Stimulated activated CD8-positive, alpha-beta memory T cell treated with anti-CD3 and anti-CD28 coated beads, Interleukin-7, amount 100 ng/mL, for 4 hours (primary cell): ENCODE measurements at places on chromosomes 1 and 21.

DNA sequence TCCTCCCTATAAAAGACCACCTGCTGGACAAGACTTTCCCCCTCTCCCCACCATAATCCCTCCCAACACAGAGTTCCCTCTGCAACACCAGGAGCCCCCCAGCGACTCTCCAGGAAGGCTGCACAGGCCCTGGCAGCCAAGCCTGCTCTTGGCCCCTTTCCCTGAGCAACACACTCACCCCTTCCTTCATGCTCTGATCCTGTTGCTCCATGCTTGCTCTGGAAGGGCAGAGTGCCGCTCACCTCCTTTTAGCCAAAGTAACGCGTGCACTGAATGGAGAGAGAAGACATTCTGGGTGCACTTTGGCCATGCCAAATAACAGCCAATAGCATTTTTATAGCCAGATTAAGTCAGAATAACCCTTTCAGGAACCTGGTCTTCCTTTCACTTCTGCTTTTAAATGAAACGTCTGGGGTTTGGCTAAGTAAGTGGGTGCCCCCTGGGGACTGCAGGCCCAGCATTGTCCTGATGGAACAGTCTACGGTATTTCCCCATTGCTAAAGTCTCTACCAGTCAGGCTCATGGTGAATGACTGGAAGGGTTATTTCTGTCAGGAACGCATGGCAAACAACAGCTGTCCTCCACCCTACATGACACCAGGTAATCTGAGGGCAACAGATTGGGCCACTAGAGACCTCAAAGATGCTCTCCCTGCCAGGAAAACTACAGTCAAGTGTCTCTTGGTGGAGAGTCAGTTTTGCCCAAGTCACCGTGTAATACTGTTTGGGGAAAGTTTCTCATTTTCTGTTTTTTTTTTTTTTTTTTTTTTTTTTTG lies at the start of gene SLC2A5:
Gene SLC2A5, minus strand, starts transcription at position 310 of the 775 bp plus-strand sequence. Its CDS starts 99 bp downstream, at position 211.
- DNase-seq: no peak

DNA sequence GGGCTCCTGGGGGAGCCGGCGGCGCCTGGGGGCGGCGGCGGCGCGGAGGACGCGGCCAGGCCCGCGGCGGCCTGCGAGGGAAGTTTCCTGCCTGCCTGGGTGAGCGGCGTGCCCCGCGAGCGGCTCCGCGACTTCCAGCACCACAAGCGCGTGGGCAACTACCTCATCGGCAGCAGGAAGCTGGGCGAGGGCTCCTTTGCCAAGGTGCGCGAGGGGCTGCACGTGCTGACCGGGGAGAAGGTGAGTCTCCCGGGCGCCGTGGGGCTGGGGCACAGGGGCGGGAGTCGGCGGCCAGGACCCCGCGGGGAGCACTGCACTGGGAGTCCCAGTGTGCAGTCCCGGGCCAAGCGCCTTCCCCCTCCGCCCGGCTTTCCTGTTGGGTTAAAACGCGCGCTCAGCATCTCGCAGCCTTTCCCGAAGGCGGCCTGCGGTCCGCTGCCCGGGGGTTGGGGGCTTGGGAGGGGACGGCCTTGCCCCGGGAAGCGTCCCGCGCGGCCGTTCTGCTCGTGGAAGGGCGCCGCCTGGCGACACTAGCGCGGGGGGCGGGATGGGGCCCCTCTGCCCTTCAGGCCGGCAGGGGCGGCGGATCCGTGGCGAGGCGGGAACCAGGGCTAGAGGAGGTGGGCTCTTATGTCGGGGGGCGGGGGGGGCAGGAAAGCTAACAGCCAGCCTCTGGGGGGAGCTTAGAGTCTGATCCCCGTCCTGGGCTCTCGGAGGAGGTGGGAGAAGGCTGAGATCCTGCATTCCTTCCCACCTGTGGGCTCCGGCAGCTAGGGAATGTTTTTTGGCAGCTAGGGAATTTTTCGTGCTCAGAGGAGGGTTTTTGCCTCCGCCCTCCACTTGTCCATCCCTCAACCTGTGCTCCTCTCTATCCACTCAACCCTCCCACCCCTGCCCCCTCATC lies 1.1 kb downstream of the HUNK start:
- peak; percentile 10 for DNase-seq

GRCh38 chr1:96525657-96526557 lies 195.7 kb upstream of the PTBP2 start:
- no peak for DNase-seq

- no peak for DNase-seq
Observed at GRCh38 chr1:229803626-229804217, 177.7 kb downstream of the URB2 start.
